ENCODE measurements at places on chromosomes 2 and 18. TPM values are rescaled to one million over a fixed set of nuclear protein-coding genes. Genes with fewer than 3 reads are reported as not detected.

STARD6 gene
- not detected for total RNA-seq

CCL20 gene
- total RNA-seq, result not detected

CMPK2 gene
- total RNA-seq, result 3.7 TPM

RUFY4 gene
- total RNA-seq, result not detected

RNU2-63P gene
- 2.4 TPM for total RNA-seq

GRCh38 chr2:10383960-10384734 lies 64.0 kb downstream of the ODC1 start:
- DNase-seq, result no peak

GRCh38 chr2:23468474-23469141 lies 83.6 kb downstream of the KLHL29 start:
- DNase-seq, result no peak

DNA sequence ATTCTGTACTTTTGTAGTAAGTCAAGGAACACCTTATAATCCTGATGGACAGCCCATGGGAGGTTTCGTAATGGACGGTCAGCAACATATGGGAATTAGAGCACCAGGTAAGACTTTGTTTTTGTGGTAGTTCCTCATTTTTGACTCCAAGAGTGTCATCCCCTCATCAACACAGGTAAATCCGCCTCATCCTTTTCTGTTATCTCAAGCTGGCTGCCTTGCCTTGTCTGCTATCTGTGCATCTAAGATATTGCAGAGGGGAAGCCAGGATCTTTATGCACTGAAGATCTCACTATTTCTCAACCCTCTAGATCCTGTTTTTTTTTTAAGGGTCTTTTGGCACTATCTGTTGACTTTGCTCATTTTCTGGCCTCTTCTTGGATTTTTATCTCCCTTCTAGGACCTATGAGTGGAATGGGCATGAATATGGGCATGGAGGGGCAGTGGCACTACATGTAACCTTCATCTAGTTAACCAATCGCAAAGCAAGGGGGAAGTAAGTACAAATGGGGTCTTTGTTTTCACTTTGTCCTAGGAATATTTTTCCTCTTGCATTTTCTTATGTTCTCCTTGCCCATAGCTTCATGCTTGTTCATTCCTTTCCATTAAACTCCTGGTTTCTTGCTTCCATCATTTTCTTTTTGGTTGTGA lies 133.8 kb downstream of the MEIS1 start:
- DNase-seq, result no peak

DNA sequence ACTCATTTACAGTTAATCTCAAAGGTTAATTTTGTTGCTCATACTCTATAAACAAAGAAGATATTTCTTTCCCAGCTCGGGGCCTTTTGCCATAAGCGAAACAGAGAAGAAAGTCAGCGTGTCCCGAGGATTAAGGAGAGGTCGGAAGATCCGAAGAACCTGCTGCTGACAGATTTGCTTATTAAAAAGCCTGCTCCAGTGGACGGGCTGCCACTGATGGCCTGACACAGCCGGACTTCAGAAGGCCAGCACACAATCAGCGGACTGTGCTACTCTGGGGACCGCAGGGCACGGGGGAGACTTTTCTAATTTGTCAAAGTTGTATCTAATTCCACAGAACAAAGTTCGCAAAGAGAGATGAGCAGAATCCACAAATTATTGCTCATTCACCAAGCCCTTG lies 315.4 kb downstream of the ETAA1 start:
- DNase-seq, result no peak

DNA sequence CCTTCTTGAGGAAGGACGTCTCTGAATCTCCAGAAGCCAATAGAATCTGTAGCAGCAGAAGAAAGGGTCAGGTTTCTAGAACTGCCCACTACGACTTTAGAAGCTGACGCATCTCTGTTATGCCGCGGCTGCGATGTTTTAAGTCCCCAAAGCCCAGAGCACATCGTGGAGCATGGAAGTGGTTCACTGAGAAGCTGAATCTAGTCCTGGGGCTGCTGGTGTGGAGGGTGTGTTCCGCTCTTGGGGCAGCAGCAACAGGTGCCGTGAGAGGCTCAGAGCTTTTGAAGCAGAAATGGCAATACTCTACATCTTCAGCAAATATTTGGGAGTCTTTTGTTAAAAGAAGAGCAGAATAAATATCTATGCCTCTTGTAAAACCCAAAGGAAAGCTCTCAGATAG lies 48.9 kb upstream of the RMDN2 start:
- DNase-seq, result no peak

DNA sequence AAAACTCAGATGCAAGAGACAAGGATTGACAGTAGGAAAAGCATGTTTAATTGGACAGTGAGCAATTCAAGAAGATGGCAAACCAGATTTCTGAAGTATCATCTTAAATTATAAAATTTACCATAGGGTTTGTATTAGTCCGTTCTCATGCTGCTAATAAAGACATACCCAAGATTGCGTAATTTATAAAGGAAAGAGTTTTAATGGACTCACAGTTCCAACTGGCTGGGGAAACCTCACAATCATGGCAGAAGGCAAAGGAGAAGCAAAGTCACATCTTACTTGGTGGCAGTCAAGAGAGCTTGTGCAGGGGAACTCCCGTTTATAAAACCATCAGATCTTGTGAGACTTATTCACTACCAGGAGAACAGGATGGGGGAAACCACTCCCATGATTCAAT lies 24.0 kb upstream of the NOL4 start:
- no peak for DNase-seq

GRCh38 chr18:63405986-63406385 lies 16.3 kb downstream of the VPS4B start:
- peak; percentile 40 for DNase-seq

DNA sequence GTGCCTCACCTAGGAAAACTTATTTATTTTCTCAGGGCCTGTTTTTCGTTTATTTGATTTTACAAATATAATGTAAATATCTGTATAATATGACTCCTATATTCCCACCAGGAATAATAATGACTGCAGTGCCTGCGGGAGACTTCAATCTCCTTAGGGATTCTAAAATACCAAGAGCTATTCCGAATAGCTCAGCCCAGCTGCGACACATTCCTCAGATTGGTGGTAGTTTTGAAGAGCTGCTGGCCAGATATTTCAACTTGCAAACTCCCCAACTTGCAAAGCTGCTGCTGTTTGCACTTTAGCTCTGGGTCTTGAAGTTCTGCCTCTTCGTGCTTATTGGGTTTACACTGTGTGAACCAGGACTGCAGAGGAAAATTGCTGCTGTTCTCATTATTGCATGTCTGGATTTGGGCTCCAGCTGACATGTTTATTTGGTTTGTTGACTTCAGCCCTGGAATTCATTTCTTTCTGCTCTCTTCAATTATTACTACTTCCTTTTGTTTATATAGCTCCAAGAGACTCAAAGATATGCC lies 480.2 kb upstream of the CHST9 start:
- DNase-seq, result no peak

DNA sequence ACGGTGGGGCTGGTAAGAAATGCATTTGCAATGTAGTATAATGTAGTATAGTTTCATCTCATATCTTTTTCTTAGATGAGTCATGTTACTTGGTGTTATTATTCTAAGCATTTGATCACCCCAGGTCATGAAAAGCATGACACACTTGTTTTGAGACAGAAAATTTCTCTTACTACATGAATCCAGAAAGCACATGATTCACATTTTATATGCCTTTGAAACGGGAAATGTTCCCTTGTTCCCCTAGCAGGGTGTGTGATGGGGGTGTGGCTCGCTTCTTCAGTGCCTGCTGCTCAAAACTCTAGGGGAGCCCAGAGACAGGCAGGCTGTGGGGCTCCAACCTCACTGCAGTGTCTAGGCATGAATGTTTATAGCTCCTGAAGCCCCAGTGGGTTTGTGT lies 116.0 kb upstream of the RAB27B start:
- no peak for DNase-seq

DNA sequence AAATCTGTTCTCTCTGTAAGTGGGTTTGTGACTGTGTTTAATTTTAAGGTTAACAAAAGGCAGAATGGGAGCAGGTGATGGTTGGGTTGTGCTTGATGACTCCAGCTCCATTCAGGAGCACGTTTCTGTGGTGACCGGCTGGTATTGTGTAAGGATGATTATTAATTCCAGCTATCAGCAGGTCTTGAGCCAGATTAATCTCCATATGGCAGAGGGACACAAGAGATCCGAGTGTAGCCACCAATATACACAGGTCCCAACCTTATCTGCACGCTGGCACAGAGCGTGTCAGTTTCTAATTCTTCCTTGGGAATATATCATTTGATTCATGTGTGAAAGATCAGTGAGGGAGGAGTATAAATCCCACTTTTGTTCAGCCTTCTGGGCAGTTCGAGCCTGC lies 199.0 kb upstream of the DCC start:
- DNase-seq, result no peak

DNA sequence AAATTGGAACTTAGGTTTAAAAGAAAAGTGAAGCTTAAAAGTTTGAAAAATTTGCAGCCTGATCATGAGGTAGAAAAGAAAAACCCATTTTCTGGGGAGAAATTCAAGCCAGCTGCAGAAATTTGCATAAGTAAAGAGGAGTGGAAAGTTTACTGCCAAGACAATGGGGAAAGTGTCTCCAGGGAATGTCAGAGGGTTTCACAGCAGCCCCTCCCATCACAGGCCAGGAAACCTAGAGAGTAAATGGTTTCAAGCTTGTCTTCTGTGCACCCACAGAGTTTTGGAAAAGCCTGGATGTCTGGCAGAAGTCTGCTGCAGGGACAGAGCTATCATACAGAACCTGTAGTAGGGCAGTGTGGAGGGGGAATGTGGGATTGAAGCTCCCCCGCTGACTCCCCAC lies 254.0 kb upstream of the FSIP2 start:
- no peak for DNase-seq

GRCh38 chr2:497770-498492 lies 179.3 kb downstream of the TMEM18 start:
- DNase-seq, result no peak

All from left cardiac atrium (tissue), 4 donors.